Left forelimb (tissue), 1 donor: ENCODE measurements at places on chromosomes 7 and 10.
A peak's percentile ranks its signal among the peaks of the same experiment; 100 is the strongest.

DNA sequence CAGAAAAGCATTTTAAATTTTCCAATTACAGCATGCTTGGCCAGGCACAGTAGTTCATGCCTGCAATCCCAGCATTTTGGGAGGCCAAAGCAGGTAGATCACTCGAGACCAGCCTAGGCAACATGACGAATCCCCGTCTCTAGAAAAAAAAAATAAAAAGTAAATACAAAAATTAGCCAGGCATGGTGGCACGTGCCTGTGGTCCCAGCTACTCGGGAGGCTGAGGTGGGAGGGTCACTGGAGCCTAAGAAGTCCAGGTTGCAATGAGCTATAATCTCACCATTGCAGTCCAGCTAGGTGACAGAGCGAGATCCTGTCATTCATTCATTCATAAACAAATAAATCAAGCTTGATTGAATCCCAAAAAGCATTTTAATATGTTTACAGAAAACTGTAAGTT is 234.9 kb downstream of the PARD3 start:
- DNase-seq, result no peak

DNA sequence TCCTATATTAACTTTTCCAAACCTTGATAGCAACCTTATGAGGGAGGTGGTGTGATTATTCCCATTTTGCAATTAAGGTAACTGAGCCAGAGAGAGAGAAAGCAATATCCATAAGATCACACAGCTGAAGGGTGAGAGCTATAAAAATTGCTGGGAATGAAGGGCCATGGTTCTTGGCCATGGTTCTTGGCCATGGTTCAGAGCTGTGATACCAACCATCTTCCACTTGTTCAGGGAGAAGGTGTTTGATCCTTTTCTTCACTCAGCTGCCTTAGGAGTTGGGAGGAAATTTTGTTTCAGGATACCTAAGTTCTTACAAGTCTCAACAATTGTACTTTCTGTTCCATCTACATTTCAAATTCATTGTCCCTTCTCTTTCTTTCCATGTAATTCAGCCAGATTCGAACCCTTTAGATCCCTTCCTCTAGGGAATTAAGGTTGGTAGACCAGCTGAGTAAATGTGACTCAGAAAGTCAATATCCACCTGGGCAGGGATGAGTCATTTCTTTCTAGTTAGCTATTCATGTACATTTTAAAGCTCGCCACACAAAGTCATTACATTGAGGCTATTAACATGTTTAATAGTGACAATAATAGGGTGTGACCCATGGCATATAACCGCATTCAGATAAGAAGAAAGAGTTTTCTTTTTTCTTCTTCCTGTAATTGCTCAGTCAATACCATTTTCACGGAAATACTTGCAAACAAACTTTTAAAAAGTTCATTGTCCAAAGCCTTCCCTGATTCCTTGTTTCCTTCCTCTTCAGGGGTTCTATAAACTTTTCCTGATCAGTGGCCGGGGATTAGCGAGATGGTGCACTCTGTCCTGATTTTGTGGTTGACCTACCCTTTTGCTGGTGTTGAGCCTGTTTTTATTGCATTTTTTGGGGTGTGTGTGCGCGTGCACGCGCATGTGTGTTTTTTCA is 143.4 kb downstream of the TCF7L2 start:
- no peak for DNase-seq

DNA sequence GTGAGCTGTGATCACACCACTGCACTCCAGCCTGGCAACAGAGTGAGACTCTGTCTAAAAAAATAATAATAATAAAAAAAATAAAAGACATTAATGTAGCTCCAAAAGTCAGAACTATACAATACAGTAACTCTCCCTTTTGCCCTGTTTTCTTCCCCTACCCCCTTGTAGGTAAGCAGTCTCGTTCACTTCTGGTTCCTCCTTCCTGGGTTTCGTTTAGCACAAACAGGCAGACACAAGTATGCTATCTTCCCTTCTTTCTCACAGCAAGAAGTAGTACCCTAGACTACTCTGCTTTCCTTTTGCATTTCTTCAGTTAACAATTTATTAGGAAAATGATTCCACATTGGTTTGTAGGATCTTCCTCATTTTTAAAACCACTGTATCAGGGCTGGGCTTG is 33.1 kb downstream of the PDSS1 start:
- no peak for DNase-seq

DNA sequence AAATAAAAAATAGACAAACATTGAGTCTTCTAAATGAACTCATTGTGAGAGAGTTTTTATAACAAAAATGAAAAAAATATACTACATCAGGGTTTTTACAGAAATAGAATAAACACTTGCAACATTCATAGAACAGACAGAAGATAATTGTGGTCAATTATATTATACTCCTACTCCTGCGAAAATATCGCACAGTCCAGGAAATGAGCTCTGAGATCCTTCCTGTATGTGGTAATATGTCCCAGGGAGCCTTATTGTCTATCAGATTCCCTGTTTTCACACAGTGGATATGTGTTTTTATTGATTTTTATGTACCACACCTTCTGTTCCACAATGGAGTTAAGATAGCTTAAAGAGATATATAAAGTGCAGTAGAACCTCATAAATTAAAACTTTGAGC is 27.5 kb upstream of the RELN start:
- no peak for DNase-seq

DNA sequence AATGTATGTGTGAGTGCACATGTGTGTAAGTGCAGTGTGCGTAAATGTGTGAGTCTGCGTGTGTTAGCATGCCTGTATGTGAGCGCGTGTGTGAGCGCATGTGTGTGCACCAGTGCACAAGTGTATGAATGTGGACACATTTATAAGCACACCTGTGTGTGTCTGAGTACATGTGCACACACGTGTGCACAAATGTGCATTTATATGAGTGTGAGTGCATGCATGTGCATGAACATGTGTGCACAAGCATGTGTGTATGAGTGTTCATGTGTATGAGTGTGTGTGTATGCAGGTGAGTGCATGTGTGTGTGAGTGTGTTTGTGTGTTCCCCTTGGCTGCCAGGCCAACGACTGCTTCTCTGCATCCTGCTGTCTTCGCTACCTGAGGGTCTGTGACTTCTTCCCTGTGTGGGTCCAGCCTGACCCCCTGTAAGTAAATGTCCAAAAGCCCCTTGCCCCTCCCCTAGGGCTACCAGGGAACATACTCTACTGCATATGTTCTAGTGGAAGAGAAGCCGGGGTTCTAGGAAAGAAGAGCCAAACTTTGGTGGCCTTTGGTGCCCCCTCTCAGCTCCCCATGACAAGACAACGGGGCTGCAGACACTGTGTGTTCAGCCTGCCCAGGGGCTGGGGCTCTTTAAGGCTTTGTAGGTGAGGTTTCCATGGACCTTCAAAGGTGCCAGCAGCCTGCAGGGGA is 17.0 kb downstream of the GOLGA7B start:
- DNase-seq, result peak; percentile 46

GRCh38 chr7:2709553-2710285 is 21.7 kb downstream of the AMZ1 start:
- DNase-seq, result no peak

- DNase-seq, result no peak
Measured at GRCh38 chr10:3354174-3354900, 181.8 kb upstream of the PITRM1 start.

- peak; percentile 33 for DNase-seq
Measured at GRCh38 chr7:747186-747585, 20.1 kb upstream of the PRKAR1B start.

GRCh38 chr10:129896136-129896859 is 67.8 kb downstream of the EBF3 start:
- DNase-seq, result no peak

- DNase-seq, result no peak
Measured at GRCh38 chr10:6101181-6101580, 12.3 kb downstream of the RBM17 start.

- no peak for DNase-seq
Measured at GRCh38 chr10:132662186-132662920, 123.6 kb downstream of the NKX6-2 start.

DNA sequence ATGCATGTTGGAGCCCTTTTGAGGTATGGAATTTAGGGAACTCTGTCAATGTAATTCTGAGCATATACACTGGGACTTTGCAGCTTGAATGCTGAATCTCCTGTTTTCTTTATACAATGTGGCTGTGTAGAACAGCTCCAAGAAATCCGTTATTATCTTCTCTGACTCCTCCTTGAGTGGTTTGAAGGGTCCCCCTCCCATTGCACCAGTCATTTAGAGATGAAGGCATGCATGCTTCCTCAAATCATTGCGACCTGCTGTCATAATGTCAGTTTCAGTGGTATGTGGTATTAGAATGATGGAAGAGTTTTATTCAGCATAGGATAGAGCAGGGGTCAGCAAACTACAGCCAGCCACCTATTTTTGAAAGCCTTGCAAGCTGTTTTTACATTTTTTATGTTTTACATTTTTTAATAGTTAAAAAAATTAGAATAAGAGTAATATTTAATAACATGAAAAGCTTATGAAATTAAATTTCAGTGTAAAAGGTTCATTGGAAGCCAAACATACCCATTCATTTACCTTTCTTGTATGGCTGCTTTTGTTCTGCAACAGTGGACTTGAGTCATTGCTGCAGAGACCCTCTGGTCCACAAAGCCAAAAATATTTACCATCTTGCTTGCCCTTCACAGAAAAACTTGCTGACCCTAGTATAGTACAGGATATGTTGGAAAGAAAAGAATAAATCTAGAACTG is 8.1 kb downstream of the STK17A start:
- DNase-seq, result no peak

DNA sequence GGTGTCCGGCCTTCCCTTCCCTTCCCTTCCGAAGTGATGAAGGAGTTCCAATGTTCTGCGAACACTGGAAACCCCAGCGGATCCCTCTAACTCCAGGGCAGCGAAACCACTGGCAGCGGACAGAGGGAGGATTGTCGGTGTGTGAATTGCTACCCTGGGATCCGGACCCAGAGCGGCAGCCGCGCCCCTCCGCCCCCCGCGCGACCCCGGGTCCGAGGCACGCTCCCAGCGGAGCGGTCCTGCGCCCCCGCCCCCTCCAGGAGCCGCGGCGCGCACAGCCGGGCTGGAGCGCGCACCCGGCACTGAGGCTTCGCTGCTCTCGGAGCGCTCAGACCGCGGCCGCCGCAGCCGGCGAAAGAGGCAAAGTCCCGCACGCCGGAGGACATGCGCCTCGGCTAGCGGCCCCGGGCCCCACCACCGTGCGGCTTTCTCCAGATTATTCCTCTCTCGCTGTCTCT is at the start of gene PTPRZ1:
PTPRZ1 (plus strand) TSS at position 331 of the 458 bp plus-strand sequence. CDS start 339 bp downstream, outside the sequence.
- peak; percentile 73 for DNase-seq

DNA sequence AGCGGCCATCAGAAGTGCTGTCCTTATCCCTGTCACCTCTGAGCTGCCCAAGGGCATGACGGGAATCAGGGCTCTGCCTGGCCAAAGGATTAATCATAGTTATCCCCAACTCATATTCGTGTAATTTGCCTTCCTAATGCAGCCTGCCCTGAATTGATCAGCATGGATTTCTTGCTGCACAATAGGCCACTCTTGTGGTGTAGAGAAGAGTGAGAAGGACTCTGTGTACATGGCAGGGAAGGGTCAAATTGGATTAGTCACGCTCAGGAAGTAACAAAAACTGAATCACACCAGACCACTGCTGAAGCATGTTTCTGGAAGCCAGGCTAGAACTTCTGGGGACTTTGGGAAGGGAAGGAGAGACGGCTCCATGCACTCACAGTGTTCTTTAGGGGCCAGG is 227.0 kb downstream of the BUB3 start:
- DNase-seq, result no peak

- no peak for DNase-seq
Measured at GRCh38 chr7:66609176-66609575, 19.5 kb upstream of the KCTD7 start.

GRCh38 chr7:113880559-113880958 is 38.2 kb downstream of the PPP1R3A start:
- no peak for DNase-seq

GRCh38 chr7:66380272-66380888 is 175.2 kb downstream of the TPST1 start:
- DNase-seq, result no peak

GRCh38 chr7:20350996-20351692 is 20.4 kb downstream of the ITGB8 start:
- no peak for DNase-seq

- no peak for DNase-seq
Measured at GRCh38 chr10:131905603-131906268, 4.9 kb downstream of the PPP2R2D start.

GRCh38 chr7:139731802-139732470 is 45.9 kb downstream of the HIPK2 start:
- no peak for DNase-seq

DNA sequence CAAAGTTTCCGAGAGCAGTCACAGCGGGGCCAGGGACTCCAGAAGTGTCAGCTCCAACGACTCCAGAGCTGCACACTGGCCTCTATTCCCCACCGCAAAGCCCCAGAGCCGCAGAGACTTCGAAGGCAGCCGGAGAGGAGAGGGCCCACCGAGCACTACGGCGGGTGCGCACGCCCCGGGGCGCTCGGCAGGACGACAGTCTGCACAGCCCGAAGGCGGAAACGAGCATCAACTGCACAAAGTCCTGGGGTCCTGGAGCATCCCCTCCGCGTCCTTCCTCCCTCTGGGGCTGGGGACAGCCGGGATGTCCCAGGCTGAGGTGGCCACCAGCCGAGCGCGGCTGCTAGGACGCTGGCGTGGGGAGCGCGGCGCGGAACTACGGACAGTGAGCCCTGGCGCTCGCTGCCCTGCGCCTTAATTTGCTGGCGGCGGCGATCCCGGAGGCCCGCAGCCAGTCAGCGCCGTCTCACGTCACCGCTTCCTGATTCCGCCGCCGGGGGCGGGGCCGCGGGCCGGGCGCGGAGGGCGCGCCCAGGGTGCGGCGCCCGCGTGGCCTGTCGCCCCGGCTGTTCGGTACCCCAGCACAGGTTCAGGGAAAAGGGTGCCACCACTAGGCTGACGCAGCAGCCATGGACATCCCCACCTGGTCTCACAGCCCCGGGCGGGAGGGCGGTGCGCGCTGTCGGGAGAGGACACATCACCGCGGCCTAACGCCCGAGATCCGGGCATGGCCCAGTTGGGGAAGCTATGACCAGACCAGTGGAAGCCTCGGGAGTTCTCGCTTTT is at the start of gene TBX20:
TBX20 (minus strand) TSS at position 391 of the 786 bp plus-strand sequence. CDS start 480 bp downstream, outside the sequence.
- DNase-seq, result peak; percentile 72

- no peak for DNase-seq
Measured at GRCh38 chr7:17584822-17585221, 286.4 kb downstream of the AHR start.

GRCh38 chr7:32204361-32205018 is 134.3 kb upstream of the PDE1C start:
- no peak for DNase-seq

DNA sequence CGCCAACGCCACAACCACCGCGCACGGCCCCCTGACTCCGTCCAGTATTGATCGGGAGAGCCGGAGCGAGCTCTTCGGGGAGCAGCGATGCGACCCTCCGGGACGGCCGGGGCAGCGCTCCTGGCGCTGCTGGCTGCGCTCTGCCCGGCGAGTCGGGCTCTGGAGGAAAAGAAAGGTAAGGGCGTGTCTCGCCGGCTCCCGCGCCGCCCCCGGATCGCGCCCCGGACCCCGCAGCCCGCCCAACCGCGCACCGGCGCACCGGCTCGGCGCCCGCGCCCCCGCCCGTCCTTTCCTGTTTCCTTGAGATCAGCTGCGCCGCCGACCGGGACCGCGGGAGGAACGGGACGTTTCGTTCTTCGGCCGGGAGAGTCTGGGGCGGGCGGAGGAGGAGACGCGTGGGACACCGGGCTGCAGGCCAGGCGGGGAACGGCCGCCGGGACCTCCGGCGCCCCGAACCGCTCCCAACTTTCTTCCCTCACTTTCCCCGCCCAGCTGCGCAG is 424 bp downstream of the EGFR start:
- peak; percentile 72 for DNase-seq
